ENCODE measurements at places on chromosomes 4 and X.

DNA sequence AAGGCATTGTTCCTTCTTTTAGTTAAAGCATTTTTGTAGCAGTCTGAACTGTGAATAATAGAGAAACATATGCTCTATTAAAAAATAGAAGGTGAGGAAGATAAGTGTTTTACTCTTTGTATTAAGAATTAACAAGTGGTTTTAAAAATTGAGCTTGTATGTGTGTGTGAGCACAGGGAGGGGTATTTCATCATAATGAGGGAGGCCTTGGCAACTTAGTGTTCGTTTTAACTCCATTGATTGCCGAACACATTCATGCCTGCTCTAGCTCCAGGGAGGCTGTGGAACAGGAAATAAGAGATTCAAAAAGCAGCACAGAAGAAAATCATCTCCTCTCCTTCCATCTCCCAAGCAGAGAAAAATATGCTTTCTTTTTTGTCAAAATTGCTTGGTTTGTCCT, 14.8 kb downstream of the SHROOM3 start:
- DNase-seq = no peak

GRCh38 chr4:1036976-1037810, 25.8 kb downstream of the FGFRL1 start:
- DNase-seq = no peak

DNA sequence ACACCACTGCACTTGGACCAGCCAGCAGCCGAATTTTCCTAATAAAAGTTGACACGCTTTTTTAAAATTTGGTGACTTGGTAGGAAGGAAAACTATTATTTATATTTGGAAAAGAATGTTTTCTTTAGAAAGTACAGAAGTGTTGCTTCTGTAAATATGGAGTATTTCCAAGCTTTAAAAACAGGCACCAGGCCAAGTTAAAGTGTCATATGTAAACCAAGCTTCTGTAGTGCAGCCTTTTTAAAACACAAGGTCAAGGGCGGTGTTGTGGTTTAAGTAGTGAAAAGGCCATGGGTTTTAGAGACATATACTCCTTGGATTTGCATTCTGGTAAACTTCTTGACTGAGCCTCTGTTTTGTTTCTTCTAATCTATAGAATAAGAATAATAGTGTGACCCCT, 62.7 kb downstream of the TRIM2 start:
- DNase-seq = no peak

- DNase-seq = no peak
Observed at GRCh38 chrX:40176351-40177116, 78.8 kb upstream of the BCOR start.

DNA sequence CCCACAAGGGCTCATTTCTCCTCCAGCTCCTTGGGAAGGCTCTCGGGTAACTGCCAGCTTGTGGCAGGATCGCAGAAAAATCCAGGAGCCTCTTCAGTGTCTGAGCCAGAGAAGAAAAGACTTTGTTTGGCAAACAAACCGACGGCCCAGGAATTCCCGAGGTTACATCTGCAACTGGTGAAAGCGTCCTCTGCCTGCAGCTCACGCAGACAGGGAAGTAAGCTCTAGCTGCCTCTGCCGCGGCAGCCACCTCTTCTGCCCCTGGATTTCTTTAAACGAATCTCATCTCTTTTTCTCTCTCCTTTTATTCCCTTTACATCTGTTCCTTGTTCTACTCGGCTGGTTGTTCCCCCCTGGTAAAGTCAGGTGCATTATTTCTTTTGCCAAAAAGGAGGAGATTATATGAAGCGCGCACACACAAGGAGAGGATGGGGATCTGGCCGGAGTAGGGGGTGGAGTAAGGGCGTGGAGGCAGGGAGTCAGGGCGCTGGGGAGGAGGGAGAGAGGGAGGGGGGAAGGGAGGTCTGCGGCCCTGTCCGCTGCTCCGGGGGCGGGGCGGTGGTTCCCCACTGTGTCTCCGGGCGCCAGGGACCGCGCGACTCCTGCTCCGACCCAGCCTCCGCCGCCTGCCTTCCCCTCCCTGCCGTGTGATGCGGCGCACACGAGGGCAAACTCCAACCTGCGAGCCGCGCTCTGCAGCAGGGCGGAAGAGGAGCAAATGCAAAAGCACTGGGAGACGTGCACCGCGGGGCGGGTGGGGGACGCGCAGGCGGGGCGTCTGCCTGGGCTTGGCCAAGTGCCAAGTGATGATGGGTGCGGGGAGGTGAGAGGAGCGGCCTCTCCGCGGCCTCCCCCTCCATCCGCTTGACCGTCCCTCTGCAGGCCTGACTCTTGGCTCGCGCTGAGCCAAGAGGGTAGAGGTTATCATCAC, at the start of gene DCHS2:
Gene DCHS2 (minus strand): TSS at position 459 of the 931 bp plus-strand sequence. CDS start 444 bp downstream, at position 15.
- no peak for DNase-seq

GRCh38 chr4:130028552-130028951, 932.6 kb downstream of the C4orf33 start:
- no peak for DNase-seq

GRCh38 chrX:136933611-136934145, 53.2 kb upstream of the RBMX start:
- DNase-seq = peak; percentile 24

- DNase-seq = peak; percentile 8
Observed at GRCh38 chr4:38069271-38069760, 109.1 kb downstream of the PTTG2 start.

- no peak for DNase-seq
Observed at GRCh38 chr4:93633721-93634120, 194.8 kb upstream of the ATOH1 start.

GRCh38 chrX:154368630-154369448, 5.6 kb downstream of the FLNA start:
- DNase-seq = no peak

DNA sequence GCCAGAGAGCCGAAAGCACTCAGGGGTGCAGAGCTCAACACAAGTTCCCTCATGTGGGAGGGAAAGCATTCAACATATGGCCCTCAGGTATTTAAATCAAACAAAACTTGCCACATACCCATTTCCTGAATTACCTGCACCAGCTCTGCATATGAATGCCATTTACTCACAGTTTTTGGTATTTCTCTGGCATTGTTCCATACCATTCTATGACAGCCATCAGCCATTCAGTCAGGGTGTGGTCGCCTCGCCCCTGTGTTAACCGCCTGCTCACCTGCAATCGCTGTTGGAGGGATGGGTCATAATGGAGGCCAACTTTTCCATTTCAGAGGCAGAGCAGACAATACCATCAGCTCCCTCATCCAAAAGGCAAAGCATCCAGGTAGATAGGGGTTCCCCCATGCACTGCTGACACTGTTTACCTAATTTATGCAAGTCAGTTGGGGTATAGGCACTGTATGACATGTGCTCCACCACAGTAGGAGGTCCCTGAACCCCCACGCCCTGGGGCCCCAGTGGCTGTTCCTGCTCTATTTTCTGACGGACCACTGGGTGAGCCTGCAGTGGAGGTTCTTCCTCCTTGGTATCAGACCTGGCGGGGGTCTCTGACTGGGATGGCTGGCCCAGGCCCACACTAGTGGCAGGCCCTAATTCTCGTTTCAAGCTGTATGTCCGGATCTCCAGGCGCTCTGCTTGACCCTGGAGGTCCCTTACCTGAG, 227.1 kb downstream of the ADGRL3 start:
- no peak for DNase-seq

GRCh38 chrX:153968754-153969124, 2.9 kb downstream of the HCFC1 start:
- DNase-seq = no peak

DNA sequence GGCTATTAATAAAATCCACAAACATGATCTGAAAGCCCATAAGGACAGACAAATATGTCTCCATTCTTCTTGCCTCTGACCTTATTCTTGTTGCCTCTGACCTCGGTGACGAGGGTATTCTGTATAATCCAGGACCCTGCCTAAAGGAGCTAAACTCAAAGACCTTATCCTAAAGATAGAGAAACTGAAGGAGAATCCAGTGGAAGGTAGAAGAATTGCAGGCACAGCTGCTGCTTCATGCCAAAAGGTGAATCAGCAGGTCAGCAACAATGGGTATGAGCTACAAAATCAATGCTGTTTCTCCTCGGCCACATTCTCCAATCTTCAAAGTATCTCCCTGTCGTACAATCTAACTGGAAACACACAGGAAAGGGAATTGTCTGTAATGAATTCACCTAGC, 71.4 kb downstream of the INTS6L start:
- DNase-seq = no peak

DNA sequence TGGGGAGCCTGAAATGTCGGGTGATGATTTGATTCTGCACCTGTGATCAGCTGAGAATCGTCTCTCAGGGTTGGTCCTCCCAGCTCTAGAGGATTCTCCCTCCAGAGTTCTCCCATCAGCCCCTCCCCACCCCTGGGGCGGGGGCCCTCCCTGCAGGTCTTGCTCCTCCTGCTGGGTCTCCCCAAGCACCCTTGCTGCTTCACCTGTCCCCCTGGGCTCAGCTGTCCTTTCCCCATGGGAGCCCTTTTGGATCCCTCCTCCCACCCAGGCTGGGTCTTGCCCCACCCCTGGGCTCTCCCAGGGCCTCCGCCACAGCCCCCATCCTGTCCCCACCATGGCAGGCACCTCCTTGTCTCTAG, 22.2 kb downstream of the PSAPL1 start:
- no peak for DNase-seq

DNA sequence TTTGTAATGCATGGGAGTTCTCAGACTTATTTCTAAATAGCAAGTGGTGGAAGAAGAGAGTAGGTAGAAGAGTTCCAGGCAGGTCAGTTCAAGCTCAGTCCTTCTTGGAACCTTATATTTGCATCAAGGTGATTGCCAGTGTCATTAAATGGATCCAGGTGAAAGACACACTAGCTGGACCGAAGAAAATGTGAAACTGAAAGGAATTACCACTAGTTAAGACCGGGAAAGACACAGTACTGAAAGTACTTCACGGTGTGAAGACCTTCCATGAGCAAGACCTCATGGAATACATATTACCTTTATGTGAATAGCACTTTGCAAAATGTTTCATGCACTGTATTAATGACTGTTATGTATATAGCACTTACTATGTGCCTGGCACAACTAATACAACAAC, 19.1 kb downstream of the TMEM150C start:
- DNase-seq = no peak

GRCh38 chr4:38669208-38669607, 5.2 kb downstream of the KLF3 start:
- no peak for DNase-seq

Measured in cerebellar cortex (tissue), 1 donor.